ENCODE measurements at places on chromosomes 7 and 10.

GRCh38 chr7:35555934-35556333, 139.0 kb downstream of the HERPUD2 start:
- no peak for DNase-seq

DNA sequence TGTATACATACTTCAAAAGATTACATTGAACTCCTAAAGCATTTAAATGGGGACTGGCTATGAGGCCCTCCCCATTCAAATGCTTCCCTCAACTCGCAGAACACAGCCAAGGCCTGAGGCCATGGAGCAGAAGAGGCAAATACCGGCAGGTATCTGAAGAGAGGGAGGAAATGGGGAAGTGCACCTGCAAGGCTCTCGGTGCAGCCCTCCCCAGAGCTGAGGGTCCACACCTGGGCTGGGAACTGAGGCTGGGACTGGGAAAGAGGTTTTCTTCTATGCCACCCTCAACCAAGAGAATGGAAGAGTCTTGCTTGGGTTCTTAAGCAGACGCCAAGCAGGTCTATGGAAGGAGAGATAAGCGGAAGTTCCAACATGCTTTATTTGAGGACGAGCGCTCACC, 13.0 kb upstream of the CYREN start:
- no peak for DNase-seq

- no peak for DNase-seq
These were observed 29.3 kb upstream of the KMT2E start for GRCh38 chr7:104984585-104985258.

DNA sequence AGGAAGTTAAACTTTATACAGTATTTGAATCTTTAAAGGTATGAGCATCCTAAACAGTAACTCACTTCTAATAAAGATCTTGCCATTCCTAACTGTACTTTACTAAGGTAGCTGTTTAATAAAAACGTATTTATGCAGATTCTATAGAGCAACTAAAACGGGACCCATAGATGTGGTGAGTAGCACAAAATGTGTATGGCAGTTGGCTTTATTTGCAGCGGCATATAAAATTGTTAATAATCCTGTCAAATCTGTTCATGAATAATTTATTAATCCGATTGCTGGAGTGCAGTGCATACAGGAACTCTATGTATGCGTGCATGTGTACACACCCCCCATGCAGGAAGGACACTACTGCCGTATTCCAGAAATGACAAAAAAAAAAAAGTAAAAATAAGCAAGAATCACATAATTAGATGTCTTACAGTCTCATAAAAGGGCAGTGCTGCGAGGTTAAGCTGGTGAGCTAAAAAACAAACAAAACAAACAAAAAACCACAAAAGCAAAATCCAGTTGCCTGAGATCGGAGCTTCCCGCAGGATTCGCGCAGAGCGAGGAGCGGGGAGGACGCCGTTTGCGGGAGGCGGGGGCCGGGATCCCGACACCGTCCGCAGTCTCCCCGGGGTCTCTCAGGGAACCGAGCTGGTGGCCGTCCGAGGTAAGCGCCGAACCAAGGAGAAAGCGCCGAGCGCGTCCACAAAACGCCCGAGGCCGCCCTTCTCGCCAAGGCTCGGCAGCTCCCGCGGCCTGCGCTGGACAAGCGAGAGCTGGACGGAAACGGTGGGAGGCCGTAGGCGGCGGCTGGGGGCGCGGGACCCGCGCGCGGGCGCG, 518 bp upstream of the COMMD3 start:
- peak; percentile 42 for DNase-seq

GRCh38 chr10:124436191-124436638, 13.6 kb downstream of the NKX1-2 start:
- DNase-seq, result no peak

GRCh38 chr7:12870219-12870618, 182.8 kb downstream of the ARL4A start:
- DNase-seq, result no peak

GRCh38 chr7:155963771-155964195, 151.5 kb upstream of the SHH start:
- DNase-seq, result no peak

- DNase-seq, result no peak
These were observed 27.8 kb downstream of the ATAD1 start for GRCh38 chr10:87790185-87790584.

GRCh38 chr7:76357475-76358010, 1.2 kb downstream of the YWHAG start:
- peak; percentile 75 for DNase-seq

GRCh38 chr7:68619526-68619925, 978.7 kb upstream of the AUTS2 start:
- no peak for DNase-seq

GRCh38 chr10:30747633-30748032, 118.1 kb upstream of the LYZL2 start:
- DNase-seq, result no peak

DNA sequence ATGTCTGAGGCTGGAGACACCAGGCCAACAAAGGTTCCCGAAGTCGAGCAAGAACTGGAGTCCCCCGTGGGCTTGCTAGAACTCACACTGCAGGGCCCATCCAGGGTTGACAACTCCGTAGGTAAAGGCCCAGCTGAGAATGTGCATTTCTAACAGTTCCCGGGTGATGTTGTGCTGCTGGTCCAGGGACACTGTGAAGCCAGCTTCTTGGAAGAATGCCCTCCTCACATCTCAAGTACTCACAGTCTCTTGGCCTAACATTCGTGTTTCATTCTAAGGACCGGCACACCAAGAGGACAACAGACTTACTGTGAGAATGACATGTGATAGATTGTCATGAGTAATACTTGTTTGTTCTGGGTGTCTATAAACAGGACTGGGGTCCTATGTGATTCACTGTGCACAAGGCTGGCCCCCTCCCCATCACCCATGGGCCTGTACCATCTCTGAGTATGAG, 682.3 kb upstream of the IGFBP3 start:
- peak; percentile 11 for DNase-seq

GRCh38 chr7:3861941-3862340, 560.9 kb downstream of the SDK1 start:
- no peak for DNase-seq

- DNase-seq, result no peak
These were observed 123.6 kb upstream of the PPP2R2D start for GRCh38 chr10:131777162-131777561.

DNA sequence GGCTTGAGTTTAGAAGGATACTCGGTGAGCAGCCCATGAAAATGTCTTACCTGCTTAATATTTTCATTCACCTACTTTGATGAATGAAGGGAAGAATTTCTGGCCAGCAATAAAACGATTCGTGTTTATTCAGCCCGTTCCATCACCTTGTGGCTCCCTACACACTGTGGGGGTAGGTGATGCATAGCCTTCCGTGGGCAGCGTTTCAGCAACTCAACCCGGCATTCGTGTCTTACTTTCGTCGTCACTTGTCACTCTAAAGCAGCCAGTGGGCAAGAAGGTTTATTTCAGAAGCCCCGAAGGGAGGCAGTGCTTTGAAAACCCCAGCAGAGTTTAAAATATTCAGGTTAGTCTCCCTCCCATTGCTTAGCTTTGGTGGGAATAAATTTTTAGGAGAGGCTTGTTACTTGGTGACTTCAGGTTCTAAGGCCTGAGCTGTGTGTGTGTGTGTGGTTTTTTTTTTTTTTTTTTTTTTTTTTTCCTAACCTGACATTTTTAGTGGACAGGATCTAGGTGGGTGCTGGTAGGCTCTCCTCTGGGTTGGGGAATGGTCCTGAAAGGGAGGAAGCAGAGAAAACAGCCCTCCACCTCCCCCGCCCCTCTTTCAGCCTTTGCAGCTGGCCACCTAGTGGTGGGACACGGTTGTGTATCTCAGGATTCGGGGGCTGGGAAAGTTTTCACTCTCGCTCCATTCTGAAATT, 1.8 kb downstream of the GRK5 start:
- peak; percentile 53 for DNase-seq

- peak; percentile 99 for DNase-seq
These were observed 44.9 kb downstream of the AKR1B15 start for GRCh38 chr7:134593530-134594392.

- DNase-seq, result no peak
These were observed 40.1 kb downstream of the TNRC18 start for GRCh38 chr7:5383314-5384098.

DNA sequence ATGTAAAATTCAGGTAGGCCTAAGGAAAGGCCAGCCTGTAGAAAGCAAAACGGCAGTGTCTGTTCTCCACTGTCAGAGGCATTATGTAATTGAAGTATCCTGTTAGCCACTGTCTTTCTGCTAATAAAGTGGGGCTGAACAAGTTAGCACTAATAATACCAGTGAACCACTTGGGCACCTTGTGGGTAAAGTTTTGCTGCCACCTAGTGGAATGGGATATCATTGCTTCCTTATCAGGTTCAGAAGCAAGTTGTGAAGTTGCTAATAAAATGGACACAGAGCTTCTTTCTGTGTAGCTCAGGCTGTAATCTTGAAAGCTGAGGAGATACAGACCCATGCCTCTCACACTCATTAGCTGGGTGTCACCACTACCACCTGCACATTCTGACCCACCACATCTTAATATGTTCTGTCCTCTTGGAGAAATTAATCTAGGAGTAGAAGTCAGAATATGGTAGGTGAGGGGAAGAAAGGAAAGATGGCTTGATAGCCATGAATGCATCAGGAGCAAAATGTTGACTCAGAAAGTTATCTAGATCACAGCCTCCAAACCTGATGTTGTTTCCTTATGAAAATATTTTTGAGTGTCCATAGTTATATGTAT, 175.1 kb downstream of the SEPTIN7 start:
- DNase-seq, result peak; percentile 90

DNA sequence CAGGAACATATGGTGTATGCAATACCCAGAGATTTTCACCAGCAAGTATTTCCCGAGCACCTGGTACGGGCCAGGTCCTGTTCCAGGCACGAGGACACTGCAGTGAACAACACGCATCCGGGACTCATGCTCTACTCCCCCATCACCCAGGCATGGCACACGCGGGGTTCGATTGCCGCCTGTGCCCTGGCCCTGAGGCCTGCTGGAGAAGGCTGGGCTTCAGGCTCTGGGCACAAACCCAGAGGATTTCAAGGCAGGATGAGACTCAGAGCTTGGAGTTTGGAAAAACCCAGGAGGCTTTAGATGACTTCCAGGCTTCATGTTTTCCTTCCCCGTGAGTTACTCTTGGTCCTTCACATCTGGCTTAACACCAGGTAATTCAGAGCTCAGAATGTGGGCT, 143.5 kb downstream of the NEURL1 start:
- DNase-seq, result no peak

DNA sequence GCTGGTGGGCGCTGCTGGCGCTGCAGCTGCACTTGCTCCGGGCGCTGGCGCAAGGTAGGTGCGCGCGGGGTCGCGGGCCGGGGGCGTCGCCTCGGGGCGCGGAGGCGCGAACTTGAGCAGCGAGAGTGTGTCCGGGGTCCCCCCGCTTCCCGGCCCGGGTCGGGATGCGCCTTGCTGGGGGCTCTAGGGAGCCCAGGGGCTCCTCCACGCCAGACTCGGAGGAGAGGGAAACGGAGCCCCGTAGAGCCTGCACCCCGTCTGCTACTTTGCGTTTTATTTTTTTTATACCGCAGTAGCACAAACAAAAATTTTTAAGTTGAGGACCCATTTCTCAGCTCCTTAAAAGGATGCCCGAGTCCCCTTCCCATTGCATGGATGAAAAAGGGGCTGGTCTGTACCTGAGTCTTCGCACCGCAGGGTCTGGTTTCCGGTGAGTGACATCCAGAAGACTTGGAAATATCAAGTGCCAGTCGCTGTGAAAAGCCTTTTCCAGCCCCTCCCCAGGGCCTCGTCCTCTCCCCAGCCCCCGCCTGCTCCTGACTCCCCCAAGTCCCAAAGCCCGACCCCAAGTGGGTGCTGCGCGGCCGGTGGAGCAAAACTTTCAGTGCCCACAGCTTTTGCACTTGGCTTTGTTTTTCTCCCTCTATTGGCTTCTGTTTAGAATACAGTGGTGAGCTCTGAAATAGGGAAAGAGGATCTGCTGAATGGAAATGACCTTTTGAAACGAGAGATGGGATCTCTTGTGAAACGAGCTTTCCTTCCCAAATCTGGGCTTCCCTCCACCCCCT, 973 bp downstream of the SDK1 start:
- DNase-seq, result peak; percentile 57

DNA sequence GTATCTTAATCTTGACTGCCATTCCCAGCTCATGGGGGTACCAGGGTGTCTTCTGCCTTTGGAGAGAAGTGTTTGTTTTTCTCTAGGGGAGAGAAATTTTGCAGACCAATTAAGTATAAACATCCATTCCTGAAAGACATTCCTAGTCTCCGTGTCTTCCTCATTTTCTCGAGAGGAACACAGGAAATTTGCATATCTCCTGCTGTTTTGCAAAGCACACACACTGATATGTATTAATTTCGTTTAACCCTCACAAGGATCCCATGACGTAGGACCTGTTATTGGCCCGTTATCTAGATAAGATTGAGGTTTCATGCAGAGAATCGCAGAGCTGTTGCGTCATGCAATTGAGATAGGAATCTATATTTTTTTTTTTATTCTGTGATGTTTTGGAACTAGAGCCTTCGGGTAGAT, 944 bp downstream of the RHBDD2 start:
- DNase-seq, result peak; percentile 20

GRCh38 chr10:133335246-133336117, 1.2 kb downstream of the CALY start:
- DNase-seq, result no peak

- DNase-seq, result peak; percentile 80
These were observed 144.1 kb upstream of the FAM171A1 start for GRCh38 chr10:15515202-15515601.

DNA sequence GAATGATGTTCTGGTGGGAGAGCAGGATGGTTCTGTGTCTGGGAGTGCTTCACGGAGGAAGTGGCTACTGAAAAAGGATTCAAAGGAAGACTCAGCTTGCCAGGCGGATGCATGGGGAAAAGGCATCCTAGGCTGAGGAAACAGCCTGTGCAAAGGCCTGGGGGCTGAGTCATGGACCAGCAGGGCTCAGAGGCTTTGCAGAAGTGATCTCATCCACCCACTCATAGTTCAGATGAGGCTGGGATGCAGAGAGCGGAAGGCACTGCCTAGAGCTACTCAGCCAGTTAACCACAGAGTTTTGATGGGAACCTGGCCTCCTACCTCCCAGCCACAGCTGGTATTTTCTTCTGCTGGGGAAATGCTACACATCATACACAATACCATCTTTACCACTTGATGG, 15.8 kb upstream of the ADAMTS14 start:
- DNase-seq, result no peak
